ENCODE measurements at places on chromosomes 4 and X.
A peak's percentile ranks its signal among the peaks of the same experiment; 100 is the strongest.

DNA sequence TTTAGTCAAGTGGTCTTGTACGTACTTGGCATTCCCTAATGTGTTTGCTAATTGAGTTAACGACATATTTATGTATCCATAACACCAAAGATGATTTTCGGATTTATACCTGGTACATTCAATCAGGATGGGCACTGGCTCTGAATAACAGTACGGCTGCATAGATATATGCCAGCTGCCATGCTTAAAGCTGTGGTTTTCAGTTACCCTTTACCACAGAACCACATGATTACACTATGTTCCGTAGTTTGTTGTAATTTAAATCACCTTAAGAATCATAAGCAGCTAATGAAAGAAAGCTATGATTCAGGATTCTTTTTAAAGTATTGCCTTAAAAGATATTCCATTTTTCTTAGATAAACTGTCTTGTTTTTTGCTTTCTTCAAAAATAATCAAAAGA, 53.6 kb downstream of the FIP1L1 start:
- DNase-seq = no peak

DNA sequence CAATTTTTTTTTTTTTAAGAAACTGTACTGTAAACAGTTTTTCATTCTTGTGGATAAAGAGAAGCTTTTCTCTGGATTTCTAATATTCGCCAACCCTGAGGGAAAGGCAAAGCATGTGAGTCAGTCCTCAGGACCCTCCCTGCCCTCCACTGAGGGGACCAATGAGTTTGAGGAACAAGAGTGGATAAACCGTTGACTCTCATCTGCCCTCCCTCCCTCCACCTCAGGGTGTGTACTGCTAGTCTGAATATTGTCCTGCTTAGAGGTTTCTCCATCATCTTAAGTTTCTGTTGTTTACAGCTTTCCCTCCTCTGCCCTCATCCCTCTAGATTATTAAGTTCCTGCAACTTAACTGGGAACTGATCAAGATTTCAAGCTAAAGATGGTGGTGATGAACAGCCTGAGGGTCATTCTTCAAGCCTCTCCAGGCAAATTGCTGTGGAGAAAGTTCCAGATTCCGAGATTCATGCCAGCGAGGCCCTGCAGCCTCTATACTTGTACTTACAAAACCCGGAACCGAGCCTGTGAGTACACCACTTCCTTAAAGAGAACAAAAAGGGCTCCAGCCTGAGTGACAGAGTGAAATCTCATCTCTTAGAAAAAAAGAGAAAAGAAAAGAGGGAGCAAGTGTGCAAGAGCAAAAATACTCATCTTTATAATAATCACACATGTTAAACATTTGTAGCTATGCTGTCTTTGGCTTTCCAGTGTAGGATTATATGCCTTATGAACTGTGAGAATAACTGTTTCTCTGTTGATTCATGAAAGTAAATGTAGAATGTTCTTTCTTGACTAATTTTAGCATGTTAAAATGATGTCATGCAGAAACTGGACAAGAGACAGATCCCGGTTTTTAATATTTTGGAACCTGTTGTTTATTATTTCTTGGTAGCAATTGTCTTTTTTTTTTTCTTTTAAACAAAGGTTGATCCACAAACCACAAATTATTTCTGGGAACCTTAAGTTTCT, 11.9 kb downstream of the CA5B start:
- DNase-seq = peak; percentile 31

DNA sequence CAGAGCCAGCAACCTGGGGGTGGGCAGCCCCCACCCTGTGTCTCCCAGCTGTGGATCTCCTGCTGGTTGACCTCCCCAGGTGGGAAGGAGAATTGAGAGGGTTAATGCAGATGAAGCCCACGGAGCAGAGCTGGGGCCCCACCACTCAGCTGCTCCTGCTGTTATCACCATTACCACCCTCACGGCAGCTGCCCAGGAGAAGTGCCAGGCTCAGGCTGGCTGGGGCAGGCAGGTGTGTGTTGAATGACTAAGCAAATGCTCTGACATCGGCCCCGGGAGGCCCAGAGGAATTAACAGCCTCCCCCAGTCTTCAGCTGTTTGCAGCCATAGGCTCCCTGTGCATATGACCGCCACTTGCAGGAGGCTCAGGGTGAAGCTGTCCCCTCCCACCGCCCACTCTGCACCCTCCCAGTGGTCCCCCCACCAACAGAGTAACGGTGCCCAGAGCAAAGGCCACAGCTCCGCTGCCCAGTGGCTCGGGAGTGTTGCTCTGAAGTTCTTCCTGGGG, 133.8 kb downstream of the CPZ start:
- DNase-seq = no peak

DNA sequence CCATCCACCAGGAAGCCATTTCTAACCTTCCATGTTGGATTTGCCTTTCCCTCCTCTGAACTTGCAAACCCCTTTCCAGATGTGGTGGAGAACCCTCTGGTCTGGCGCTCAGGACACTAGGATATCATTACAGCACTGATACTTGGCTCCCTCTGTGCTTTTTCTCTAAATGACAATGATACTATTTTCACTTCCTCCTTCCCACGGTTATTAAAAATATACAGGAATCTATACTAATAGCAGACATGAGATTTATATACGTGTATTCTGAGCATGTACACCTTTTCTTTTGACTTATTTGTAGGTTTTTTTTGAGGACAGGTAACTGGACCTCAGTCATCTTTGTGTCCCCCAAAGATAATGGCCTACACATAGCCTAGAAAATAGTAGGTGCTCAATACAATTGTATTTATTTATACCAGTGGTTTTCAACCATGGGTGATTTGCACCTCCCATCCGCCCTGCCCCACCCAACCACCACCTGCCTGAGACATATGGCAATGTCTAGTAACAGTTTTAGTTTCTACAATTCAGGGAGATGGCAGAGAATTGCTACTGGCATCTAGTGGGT, 60.4 kb upstream of the PLAC8 start:
- DNase-seq = no peak

DNA sequence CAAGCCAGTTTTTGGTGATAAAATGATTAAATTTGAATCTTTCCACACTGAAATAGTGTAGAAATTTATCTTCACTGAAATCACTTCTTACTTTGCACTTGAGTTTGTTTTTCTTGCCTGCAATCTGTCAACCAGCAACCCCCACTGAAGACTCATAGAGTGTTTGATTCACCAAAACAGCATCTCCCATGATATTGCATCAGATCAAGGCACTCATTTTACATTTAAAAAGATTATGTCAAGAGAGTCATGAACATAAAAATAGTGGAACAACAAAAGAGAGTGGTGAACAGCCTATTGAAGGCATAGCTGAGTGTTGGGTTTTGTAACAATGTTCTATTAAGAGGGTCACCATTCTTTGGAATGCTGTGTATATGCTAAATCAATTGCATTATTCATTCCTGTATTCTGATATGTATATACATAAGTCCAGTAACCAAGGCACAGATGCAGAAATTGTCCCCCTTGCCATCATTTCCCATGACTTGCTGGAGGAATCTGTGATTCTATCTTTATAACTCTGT, 1934.9 kb downstream of the ARAP2 start:
- no peak for DNase-seq

- no peak for DNase-seq
Observed at GRCh38 chr4:16884673-16885460, 13.6 kb downstream of the LDB2 start.

Measured in activated CD4-positive, alpha-beta T cell treated with anti-CD3 and anti-CD28 coated beads for 36 hours (primary cell).